ENCODE measurements at places on chromosomes 13 and 19. TPM values are rescaled to one million over a fixed set of nuclear protein-coding genes. Genes with fewer than 3 reads are reported as not detected.

FXYD3 gene
- total RNA-seq, result not detected

CRX gene
- total RNA-seq, result not detected

IZUMO2 gene
- total RNA-seq, result not detected

GGACT gene
- 1.9 TPM for total RNA-seq

CEACAM21 gene
- not detected for total RNA-seq

CYP2A6 gene
- total RNA-seq, result not detected

CEACAM1 gene
- total RNA-seq, result 9.6 TPM

CD37 gene
- total RNA-seq, result not detected

OVOL3 gene
- total RNA-seq, result not detected
